ENCODE measurements at places on chromosomes 13 and 19.

- DNase-seq, result no peak
Measured at GRCh38 chr19:57788114-57788692, 18.7 kb downstream of the ZNF586 start.

GRCh38 chr13:45519493-45519892, 54.8 kb downstream of the COG3 start:
- no peak for DNase-seq

DNA sequence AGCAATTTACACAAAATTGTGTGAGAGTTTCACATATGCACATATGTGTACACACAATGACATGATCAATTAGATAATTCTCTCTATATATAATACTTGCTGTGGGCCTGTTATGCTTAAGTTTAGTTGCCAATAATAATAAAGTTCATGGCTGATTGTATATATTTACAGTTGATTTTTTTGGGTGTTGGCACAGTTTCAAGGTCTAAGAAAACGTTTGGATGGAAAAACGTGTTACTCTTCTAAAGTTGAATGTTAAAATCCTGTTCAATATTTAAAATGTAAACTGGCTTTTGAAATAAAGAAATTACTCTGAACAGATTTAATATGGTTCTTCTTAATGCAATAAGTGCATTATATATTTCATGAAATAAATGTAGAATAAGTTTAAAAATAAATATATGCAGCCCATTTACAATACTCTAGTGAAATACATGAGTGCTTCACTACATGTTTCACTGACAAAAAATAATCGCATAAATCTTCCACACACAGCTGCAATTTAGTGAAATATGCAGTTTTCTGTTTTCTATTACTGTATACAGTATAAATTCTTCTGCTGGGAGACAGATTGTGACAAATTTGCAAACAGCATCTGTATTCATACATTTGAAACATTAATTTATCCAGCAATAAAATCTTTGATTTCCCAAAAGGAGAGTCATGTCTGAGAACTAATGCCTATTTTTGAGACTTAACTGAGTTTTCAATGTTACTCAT, 586.9 kb upstream of the KLHL1 start:
- DNase-seq, result no peak

DNA sequence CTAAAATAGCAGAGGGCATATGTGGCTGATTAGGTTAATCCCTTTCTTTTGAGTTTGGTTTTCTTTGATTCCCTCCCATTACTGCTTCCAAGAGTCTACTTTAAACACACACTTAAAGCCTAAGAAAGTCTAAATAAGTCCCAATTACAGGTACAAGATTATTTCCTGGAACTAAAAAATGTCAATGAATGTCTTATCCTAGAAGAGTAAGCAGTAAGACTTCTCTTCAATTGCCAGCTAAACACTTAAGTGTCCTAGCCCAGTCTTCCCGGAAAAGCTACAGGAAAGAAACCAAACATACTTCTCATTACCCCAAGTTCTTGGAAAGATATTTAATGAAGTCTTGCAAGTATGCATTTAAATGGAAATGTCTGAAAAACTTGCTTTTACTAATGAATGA, 233.1 kb downstream of the DCLK1 start:
- no peak for DNase-seq

- no peak for DNase-seq
Measured at GRCh38 chr19:28472843-28473242, 740.1 kb downstream of the UQCRFS1 start.

DNA sequence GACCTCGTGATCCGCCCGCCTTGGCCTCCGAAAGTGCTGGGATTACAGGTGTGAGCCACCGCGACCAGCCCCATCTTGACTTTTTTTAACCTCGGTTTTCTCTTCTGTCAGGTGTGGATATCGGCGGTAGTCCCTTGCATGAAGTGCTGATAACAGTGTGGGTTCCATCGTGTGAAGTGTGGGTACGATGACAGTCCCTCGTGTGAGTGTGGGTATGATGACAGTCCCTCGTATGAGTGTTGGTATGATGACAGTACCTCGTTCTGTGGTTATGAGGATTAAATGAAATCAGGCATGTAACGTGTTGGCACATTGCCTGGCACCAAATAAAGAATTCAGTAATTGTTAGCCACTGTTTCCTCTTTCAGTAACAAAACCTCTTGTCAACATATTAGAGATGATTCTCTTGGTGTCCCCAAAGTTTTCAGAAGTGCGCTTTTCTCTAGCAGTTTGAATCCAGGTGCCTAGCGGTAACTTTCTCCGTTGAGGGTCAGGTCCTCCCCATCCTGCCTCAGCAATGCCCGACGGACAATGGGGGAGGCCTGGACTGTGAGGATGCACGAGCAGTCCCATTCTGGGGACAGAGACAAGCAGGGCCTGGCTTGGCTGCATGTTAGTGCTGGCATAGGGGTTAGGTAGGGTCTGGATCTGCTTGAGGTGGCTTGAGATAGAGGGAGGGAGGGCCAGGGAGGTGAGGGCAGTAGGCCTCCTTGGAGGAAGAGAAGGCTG, 15.3 kb downstream of the GATAD2A start:
- DNase-seq, result no peak

DNA sequence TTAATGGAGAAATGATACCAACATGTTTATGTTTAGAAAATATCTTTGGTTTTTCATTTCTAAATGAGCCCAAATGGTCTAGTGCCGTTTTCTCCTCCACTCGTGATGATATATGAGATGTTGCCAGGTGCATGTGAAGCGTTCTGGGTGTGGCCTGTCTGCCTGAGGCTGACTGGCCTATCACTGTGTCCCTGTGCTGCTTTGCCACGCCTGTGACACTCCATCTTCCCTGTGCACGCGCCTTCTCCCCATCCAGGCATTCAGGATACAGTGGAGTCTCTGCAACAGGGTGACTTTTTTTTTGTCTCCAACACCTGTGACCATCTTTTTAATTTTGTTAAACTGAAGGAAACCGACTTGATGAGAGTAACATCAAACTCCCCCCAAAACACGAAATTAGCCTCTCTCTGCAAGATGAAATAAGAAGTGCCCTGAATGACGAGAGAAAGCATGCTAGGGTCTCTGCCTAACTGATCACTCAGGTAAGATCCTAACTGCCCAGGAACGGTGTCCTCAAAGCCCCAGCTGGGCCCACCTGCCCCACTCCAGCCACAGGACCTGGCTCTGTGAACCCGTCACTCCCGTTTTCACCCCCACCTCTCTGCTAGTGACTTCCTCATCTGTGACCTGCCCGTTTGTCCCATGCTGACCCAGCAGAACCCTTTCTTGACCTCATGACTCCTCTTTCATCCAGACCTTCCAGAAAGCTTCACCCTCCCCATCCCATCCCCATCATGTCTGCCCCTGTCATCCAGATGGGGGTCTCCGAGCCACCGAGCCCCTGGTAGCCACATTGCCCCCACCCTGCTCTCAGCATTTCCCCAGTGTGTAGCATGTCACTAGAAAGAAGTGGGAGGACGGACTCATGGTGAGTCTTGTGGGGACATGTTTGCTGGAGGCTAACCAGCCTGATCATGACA, 33.2 kb upstream of the TFDP1 start:
- DNase-seq, result no peak
